ENCODE measurements at places on chromosomes 1 and 21.

DNA sequence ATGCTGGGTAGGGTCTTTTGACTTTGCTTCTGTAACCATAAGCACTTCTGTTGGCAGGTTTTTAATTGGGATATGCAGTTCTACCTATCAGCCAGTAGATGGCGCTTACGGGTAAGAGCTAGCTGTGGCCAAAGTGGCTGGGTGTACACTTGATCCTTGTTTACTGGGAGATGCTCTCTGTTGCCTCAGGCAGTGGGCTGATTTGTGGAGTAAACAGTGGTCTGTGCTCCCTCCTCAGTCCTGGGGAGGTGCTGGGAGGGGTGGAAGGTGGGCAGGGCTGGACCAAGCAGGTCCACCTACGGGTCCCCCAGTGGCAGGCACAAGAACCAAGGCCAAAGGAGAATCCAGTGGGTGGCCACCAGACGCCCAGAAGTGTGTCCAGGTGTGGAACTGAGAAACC is 43.4 kb downstream of the RALGPS2 start:
- no peak for DNase-seq

DNA sequence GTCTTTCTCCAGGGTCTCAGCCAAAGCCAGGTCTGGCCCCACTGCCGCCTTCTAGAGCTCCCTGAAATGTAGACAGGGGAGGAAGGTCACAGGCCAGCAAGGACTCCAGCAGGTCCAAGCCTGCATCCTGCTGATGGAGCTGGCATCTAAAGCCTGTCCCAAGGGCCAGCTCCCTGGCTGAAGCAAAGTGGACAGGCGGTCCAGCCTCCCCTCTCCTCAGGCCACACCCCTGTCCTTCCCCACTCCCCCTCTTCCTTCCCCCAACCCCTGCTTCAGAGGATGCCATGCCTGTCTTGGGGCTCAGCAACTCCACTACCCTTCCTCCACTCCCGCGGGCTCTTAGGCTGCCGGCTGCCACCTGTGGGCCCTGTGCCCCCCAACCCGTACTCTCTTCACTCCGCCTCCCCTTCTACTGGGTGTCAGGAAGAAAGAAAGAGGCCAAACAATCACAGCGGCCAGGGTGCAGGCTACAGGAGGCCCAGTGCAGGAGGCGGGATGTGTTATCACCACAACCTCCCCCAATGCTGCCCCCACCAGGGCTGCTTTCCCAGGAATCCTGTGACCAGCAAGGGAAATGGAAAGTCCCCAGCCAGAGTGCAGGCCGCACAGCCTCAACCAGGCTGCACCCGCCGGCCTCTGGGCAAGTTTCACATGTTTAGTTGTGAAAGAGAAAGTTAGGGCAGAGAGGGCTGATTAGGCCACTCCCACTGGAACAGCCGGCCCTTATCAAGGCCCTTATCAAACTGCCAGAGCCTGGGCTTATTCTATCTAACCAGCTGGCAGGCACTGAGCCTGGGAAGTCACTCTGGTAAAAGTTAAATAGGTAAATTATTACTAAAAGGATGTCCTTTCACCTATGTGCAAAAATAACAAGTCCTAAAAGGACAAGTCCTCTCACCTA is 34.1 kb downstream of the ACOT7 start:
- DNase-seq: peak; percentile 38

DNA sequence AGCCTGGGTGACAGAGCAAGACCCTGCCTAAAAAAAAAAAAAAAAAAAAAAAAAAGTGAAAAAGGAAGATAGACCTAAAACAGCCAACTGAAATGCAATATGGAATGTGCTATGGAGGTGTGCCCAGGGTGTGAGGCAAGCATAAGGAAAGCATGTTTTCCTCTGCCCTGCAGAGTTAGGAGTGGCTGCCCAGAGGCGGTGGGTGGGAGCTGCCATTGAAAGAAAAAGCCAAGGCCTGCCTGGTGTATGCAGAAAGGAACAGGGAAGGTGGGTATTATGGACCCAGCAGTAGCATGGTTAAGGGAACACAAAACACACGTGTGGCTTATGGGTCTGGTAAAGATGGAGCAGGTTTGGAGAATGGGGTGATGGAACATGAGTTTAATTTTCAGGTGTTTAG is 8.9 kb downstream of the CD244 start:
- DNase-seq: no peak

- no peak for DNase-seq
Observed at GRCh38 chr1:115722221-115722620, 46.3 kb downstream of the CASQ2 start.

- DNase-seq: no peak
Observed at GRCh38 chr1:60865166-60865565, 217.2 kb upstream of the NFIA start.

DNA sequence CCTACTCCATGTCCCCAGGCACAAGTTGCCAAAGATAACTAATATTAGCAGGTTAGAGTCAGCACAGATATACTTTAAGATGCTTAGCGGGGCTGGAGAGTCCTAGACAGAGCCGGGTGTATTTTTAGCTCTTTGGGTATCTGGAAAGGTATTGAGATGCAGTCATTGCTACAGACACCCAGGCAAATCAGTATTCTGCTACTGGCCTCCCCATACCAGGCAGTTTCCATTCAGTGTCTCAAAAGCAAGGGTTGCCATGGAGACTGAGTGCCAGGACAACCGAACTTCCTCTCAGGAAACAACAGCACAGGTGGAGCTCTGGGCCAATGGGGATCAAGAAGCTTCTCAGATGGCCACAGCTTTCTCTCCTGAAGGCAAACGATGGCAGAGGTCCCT is 45.3 kb downstream of the KCNC4 start:
- no peak for DNase-seq

GRCh38 chr21:37176716-37177115 is 90.4 kb downstream of the VPS26C start:
- DNase-seq: no peak

GRCh38 chr1:6265151-6265550 is 4.3 kb upstream of the GPR153 start:
- no peak for DNase-seq

GRCh38 chr1:56814205-56814604 is 5.0 kb downstream of the FYB2 start:
- no peak for DNase-seq

DNA sequence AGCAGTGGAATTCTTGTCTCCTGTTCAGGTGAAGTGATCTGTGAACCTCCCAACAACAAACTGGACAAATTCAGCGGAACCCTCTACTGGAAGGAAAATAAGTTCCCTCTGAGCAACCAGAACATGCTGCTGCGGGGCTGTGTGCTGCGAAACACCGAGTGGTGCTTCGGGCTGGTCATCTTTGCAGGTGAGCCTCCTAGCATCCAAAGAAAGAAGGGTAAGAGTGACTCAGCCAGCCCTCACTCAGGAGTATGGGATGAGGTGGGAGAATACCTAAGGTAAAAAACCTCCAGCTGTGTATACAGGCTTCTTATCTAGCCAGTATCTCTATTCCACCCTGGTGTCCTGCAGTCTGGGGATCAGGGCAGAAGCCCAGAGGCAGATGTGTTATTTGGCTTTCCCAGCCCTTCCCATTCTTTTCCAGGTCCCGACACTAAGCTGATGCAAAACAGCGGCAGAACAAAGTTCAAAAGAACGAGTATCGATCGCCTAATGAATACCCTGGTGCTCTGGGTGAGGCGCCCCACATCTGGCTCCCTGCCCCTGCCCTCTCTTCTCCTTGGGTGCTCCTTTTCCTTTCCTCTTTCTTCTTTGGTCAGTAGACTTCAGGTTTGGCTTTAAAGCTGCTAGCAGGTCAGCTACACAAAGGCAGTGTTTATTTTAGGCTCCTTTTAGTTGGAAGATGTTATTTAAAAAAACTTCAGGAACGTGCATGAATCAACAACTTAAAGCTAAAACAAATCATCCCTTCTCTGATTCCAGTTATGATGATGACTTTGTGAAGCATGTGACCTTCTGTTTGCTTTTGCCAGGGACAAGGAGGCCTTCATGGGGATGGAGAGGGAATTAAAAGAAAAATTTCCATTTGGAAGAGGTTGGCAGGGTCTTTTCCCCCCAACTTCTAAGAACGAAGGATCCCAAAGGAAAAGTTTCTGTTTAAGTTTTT is 9.0 kb downstream of the ATP8B2 start:
- no peak for DNase-seq

DNA sequence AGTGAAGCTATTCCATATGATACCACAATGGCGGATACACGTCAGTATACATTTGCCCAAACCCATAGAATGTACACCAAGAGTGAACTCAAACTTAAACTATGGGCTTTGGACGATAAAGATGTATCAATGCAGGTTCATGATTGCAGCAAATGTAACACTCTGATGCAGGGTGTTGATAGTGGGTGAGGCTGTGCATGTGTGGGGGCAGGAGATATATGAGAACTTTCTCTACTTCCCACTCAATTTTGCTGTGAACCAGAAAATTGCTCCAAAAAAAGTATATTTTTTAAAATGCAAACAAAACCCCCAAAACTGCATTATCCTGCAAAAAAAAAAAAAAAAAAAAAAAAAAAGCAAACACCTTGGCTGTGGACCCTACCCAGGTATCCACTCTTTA is 3.4 kb downstream of the ATP1A2 start:
- DNase-seq: no peak

GRCh38 chr1:245334827-245335490 is 180.2 kb downstream of the KIF26B start:
- DNase-seq: no peak

DNA sequence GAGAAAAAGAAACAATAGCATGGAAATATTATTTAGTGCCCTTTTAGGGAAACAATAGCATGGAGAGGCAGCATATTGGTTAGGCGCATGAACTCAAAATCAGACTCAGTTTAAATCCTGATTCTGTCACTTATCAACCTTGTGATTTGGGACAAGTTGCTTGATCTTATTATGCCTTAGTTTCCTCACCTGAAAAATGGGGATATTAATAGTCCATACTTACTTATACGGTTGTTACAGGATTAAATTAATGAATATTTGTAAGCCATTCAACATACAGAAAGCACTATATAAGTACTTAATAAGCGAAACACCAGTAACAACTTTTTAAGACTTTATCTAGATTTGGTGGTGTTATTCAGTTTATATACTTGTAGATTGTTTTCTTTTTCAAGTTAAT is 1.2 kb downstream of the TSEN15 start:
- no peak for DNase-seq

GRCh38 chr1:209835782-209836298 is 8.1 kb downstream of the UTP25 start:
- DNase-seq: no peak

DNA sequence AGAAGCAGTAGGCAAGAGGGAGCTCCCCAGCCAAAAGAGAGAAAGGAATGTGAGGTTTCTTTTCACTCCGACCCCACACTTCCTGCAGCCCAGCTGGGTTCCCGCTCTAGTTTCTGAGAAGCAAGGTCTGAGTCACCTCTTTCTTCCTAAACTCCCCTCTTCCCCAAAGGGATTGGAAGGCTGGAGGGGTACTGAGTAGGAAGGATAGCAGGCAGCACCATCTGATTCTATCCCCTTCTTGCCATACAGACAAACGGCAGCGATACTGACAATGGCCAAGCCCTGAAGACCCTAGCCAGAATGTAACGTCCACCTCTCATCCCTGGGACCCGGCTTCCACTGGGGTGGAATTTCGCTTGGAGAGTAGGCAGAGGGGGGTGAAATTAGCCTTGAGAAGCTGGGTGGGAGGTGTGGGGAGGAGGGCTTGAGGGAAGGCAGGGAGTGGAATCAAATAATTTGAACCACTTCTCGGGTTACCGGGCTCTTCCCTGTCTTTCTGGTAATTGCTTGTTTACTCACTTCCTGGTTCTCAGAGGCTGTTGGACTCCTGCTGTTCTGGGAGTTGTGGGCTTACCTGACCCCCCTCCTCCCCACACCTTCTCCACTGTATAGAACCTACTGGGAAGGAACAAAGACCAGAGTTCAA is 13.2 kb downstream of the IER5 start:
- DNase-seq: no peak

DNA sequence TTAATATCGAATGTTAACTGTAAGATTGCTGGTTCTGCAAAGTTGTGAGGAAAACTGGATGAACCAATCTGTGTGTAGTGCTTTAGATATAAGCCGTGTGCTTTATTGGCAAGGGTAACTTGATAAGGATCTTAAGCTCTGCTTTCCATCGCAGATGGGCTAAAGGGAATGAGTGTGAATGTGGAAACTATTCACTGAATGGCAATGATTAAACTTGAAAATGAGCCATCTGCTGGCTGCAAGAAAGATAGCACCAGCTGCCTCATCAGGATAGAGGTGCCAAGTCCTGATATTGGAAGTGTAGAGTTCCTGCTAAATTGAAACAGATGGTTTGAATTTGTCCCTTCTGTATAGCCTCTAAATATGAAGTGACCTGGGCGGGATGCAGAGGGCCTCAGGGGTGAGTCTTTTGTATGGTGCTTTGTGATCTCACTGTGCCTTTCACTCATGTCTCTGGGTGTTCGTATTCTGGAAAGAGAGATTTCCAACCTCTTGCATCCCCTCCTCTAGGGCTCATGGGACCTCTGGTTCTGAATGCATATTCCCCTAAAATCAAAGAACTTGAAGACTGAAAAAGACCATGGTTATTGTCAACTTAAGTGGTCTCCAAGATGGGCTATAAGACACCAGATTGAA is 9.2 kb downstream of the FCRL3 start:
- DNase-seq: no peak

- no peak for DNase-seq
Observed at GRCh38 chr1:186454981-186455380, 5.9 kb downstream of the PDC start.

DNA sequence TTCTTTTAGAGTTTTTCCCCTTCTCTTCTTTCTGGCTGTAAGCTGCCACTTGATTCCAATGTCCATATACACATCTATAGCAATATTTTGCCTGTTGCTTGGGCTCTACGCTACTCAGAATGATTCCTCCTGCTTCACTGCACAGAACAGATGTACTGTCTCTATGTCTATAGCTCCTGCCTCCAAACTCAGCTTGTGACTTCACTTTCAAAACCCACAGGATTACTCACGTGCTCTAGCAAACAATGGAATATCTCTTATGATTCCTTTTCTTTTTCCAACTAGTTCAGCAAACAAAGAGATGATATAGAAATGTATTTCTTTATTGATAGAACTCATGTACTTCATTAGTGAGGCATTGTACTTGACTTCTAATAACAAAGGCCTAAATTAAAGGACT is 80.5 kb upstream of the SOX13 start:
- DNase-seq: no peak

GRCh38 chr1:39269791-39270342 is 65.4 kb downstream of the MACF1 start:
- no peak for DNase-seq

GRCh38 chr1:163410073-163410999 is 88.6 kb downstream of the NUF2 start:
- no peak for DNase-seq

- DNase-seq: no peak
Observed at GRCh38 chr1:156480016-156480370, 20.6 kb downstream of the MEF2D start.

DNA sequence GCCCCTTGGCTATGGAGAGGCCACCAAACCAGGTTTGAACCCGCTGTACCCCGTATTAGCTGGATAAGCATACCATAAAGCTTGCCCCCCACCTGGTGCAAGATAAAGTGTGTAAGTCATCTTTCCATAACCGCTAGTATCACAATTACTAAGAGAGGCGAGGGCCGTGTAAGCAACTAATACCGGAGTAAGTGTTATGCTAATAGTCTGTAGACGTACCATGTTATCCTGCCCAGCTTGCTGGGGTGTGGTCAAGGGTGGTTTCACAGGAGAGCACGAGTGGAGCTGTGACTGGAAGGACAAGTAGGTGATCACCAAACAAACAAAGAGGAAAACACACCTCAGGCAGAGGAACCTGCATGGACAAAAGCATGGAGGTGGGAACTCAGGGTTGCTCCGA is 3.6 kb upstream of the TNFRSF1B start:
- DNase-seq: no peak

- no peak for DNase-seq
Observed at GRCh38 chr1:204076891-204077290, 4.0 kb downstream of the SOX13 start.
